Liver (tissue), 10 donors: ENCODE measurements at places on chromosomes 5 and 9. TPM values are rescaled to one million over a fixed set of nuclear protein-coding genes. Genes with fewer than 3 reads are reported as not detected.
A peak's percentile ranks its signal among the peaks of the same experiment; 100 is the strongest.

DNA sequence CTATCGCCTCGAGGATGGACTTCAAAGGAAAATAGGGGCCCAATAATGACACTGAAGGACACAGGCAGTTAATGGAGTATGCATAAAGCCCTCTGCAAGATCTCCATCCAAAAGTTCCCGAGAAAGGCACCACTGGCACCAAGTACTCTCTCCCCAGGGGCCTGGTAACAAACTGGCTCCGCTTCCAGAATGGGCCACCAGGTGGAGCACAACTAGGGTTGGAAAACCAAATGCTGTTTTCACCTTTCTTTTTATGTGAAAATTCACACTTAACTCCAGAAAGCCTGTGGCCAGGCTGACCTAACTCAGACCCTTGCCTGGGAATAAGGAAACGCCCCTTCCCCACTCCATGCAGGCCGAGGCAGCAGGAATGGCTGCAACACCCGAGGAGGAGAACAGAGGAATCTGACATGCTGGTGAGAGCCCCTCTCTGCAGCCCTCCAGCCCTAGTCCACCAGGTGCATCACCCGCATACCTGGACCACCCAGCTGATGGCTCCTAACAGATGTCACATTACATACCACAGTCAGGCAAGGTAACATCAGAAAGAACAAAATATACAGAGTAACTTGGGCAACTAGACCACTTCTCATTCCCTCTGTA is 42.8 kb downstream of the CAMSAP1 start:
- no peak overlapping the region for H3K4me3 ChIP-seq
- no peaks in the 10 kb centered on the region for H3K27me3 ChIP-seq
- H3K4me1 ChIP-seq, result no peaks in the 10 kb centered on the region
- H3K36me3 ChIP-seq, result no peaks in the 10 kb centered on the region
- peak; percentile 81 for DNase-seq
- H3K27ac ChIP-seq, result no peak overlapping the region

- H3K4me3 ChIP-seq, result no peak overlapping the region
- no peaks in the 10 kb centered on the region for H3K27me3 ChIP-seq
- H3K4me1 ChIP-seq, result peaks cover 9% of the 10 kb centered on the region
- H3K36me3 ChIP-seq, result no peaks in the 10 kb centered on the region
- no peak overlapping the region for H3K27ac ChIP-seq
Observed at GRCh38 chr5:179163236-179164155, 103.3 kb downstream of the ZNF354C start.

GRCh38 chr9:120698766-120699165 is 15.5 kb downstream of the MEGF9 start:
- H3K27ac ChIP-seq, result peak overlapping the region; percentile 43
- no peak for DNase-seq
- H3K36me3 ChIP-seq, result no peaks in the 10 kb centered on the region

GRCh38 chr5:133952729-133953567 is 15.5 kb downstream of the C5orf15 start:
- DNase-seq, result no peak
- H3K27ac ChIP-seq, result peak overlapping the region; percentile 62
- no peaks in the 10 kb centered on the region for H3K27me3 ChIP-seq
- H3K4me1 ChIP-seq, result peaks cover 18% of the 10 kb centered on the region
- H3K4me3 ChIP-seq, result no peak overlapping the region
- no peaks in the 10 kb centered on the region for H3K36me3 ChIP-seq

DNA sequence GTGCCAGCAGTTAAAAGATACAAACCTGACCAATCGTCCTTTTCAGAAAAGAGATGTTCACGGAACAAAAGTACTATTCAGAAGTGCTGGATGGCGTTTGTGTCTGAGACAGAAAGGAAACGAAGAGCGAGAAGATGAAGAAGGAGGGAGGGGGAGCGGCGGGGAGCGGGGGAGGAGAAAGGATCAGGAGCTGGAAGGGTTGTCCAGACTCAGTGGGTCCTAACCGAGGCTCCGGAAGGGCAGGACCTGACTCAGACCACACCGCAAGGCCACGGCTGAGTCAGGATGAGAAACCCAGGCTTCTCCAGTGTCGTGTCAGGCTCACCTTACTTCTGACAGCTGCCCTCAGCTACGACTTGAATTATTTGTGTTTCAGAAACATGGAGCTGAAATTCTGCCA is 46.2 kb downstream of the PAX5 start:
- no peaks in the 10 kb centered on the region for H3K36me3 ChIP-seq
- H3K27me3 ChIP-seq, result peaks cover 5% of the 10 kb centered on the region
- no peak overlapping the region for H3K4me3 ChIP-seq
- no peak overlapping the region for H3K27ac ChIP-seq
- H3K4me1 ChIP-seq, result peaks cover 14% of the 10 kb centered on the region

DNA sequence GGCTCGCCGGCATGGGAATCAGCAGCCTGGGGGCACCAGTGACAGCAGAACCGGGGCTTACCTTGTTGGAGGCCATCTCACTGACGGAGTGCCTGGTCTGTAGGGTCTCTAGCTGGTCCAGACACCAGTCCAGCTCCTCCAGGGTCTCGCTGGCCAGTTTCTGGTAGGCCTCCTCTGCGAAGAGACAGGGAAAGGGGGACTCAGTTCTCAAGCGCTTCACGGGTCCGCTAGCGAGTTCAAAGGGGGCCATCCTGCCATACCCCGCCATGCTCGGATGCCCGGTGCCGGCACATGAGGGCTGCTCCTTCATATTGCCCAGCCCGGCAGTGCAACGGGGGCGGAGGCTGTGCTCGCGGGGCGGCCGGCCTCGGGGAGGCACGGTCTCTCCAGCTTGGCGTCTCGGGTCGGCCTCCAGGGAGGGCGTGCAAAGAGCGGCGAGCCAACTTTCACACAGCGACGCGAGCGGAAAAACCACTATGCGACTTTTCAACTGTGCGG is 456.0 kb downstream of the RAB3C start:
- H3K4me3 ChIP-seq, result peak overlapping the region; percentile 63
- peak overlapping the region; percentile 61 for H3K27ac ChIP-seq
- no peaks in the 10 kb centered on the region for H3K27me3 ChIP-seq
- H3K4me1 ChIP-seq, result peaks cover 15% of the 10 kb centered on the region

DNA sequence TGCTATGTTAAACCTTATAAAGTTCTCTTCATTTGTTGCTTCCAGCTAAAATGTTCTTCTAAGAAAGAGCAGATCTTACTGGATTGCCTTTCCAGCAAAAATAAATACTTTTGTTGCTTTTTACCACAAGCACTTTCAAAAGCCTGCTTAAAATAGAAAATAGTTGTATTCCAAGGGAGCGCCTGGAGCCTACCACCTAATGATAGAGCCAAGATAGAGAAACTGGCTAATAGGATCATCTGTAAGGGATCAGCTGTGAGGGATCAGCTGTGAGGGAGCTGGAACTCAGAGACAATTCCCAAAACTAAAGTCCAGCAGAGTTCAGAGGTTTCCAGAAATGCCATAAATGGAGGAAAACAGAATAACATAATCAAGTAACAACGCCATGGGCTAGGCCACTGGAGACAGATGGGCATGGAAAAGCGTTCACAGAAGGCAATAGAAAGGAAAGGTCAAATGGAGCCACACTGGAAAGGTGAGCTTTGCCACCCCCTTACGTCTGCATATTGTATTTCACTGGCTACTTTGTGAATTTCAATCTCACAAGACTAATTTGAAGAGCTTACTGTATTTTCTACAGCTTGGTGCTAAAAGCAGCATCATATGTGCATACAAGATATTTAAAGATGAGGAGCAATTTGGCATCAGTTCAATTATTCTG is 140.6 kb upstream of the TLE4 start:
- H3K36me3 ChIP-seq, result no peaks in the 10 kb centered on the region
- no peaks in the 10 kb centered on the region for H3K4me1 ChIP-seq
- H3K27me3 ChIP-seq, result no peaks in the 10 kb centered on the region
- no peak overlapping the region for H3K4me3 ChIP-seq

The ZDHHC11 gene
- 0.93 TPM for total RNA-seq

GRCh38 chr5:115100319-115100955 is 69.3 kb downstream of the TRIM36 start:
- H3K27ac ChIP-seq, result no peak overlapping the region
- DNase-seq, result no peak
- H3K4me1 ChIP-seq, result no peaks in the 10 kb centered on the region
- H3K4me3 ChIP-seq, result no peak overlapping the region
- H3K36me3 ChIP-seq, result no peaks in the 10 kb centered on the region

The PCDHA9 gene
- total RNA-seq, result not detected

The ZFP2 gene
- 0.50 TPM for total RNA-seq

GRCh38 chr5:131977212-131977604 is 31.7 kb upstream of the MEIKIN start:
- H3K36me3 ChIP-seq, result no peaks in the 10 kb centered on the region
- H3K4me3 ChIP-seq, result no peak overlapping the region
- DNase-seq, result no peak
- no peak overlapping the region for H3K27ac ChIP-seq

DNA sequence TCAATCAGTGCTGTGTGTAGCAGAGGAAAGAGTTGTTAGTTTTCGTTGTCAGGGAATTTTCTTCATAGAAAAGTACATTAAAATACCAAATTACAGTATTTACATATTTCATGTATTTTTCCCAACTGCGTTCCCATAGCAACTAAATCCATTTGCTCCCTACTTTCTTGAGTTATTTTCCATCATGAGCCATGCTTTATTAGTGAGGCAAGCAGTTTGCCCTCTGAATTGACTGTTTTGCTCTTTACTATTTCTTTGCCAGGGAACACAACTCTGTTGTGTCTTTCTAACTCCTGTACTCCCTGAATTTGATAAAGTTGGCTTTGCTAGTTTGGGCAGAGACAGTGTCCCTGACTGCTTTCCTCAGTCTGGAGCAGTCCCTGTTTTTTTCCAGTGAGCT is 276.2 kb upstream of the SLC30A5 start:
- no peaks in the 10 kb centered on the region for H3K36me3 ChIP-seq
- H3K27ac ChIP-seq, result no peak overlapping the region
- DNase-seq, result no peak
- no peaks in the 10 kb centered on the region for H3K4me1 ChIP-seq
- H3K4me3 ChIP-seq, result no peak overlapping the region

DNA sequence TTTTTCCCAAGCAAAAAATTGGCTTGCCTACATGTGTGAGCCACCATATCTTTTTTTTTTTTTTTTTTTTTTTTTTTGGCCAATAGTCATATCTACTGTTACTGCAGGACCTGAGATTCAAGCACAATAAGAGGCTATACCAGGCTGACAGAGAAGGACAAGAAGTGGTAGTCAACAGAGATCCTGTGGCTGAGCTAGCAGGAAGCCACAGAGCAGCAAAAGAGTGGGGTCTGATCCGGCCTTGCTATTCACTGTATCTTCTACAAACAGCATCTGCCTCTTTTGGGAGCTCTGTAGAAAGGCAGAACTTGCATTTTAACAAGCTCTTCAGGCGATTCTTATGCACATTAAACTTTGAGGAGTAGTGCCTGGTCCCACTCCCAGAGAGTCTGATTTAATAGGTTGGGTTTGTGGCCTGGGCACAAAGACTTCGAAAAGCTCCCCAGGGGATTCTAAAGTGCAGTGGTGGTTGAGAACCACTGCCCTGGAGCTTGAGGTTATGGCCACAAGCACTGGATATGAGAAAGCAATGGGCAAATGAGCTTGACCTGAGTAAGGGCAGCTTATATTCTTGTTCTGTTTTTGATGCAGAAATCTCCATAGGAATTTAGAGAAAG is 162.8 kb downstream of the PIK3R1 start:
- DNase-seq, result no peak
- no peaks in the 10 kb centered on the region for H3K27me3 ChIP-seq
- no peak overlapping the region for H3K27ac ChIP-seq
- H3K36me3 ChIP-seq, result no peaks in the 10 kb centered on the region
- H3K4me1 ChIP-seq, result no peaks in the 10 kb centered on the region

GRCh38 chr9:86369810-86370209 is 15.6 kb upstream of the TUT7 start:
- H3K36me3 ChIP-seq, result no peaks in the 10 kb centered on the region
- H3K4me1 ChIP-seq, result peaks cover 4% of the 10 kb centered on the region
- DNase-seq, result no peak

The PCDHGA12 gene
- total RNA-seq, result 1.9 TPM

DNA sequence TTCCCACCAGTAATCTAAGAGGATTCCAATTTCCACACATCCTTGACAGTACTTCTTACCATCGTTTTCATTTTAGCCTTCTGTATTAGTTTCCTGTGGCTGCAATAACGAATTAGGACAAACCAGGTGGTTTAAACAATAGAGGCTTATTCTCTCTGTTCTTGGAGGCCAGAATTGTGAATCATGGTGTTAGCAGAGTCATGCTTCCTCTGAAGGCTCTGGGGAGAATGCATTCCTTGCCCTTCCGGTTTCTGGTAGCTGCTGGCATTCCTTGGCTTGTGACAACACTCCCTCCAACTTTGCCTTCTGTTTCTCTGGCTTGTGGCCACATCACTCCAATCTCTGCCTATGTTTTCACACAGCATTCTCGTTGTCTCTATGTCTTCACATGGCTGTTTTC is 23.5 kb downstream of the RIGI start:
- no peaks in the 10 kb centered on the region for H3K4me1 ChIP-seq
- peaks cover 12% of the 10 kb centered on the region for H3K36me3 ChIP-seq
- no peak overlapping the region for H3K4me3 ChIP-seq
- no peak for DNase-seq
